D721Med (cell line): ENCODE measurements at places on chromosomes 6 and 20.

GRCh38 chr6:52299653-52300052 is 15.1 kb upstream of the MCM3 start:
- no peak for DNase-seq

DNA sequence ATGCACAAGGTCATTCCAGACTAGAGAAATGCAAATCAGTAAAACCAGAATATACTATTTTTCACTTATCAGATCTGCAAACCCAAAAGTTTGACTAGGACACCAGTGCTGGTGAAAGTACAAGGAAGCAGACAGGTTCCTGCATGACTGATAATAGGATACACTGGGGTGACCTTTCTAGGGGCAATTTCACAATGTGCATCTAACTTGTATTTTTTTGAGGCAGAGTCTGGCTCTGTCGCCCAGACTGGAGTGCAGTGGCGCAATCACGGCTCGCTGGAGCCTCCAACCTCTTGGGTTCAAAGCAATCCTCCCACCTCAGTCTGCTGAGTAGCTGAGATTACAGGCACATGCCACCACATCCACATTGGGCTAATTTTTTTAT is 11.4 kb downstream of the COMMD7 start:
- DNase-seq: no peak

DNA sequence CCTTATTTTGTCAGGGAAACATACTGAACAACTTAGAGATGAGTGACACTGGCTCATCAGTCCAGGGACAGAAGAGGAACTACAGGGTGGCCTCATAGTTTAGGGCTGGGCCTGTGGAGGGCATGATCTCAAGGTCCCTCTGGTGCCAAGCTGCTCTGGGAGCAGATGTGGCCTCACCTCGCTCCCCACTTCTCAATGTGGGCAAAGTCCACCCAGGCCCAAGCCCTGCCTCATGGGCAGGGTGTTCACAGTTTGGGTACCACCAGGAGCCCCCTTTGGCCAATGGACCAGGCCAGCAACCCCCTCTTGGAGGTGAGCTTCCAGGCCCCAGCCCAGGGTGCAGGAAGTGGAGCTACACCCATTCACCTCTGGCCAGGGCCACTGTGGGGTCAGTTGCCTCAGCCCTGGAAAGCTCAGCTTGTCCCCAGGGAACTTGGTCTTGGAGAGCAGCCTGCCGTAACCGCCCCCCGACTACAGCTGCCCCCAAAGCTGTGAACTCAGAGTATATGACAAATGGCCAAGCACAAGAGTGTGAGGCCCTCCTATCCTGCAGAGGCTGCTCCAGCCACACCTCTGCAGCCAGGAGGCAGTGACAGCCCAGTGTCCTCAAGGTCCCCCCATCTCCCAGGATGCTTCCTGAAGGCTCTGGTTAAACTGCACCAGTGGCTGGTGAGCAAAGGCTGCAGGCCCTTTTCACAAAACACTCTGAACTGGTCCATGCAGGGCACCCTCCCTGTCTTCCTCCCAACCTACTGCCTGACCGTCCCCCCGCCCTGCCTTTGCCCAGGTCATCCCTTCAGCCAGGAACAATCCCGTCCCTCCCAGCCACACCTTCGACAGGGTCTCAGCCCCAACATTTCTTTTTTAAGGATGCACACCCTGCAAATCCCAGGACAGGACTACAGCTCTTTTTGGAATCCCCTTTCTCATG is 3.6 kb downstream of the ADISSP start:
- no peak for DNase-seq

- DNase-seq: peak; percentile 65
Measured at GRCh38 chr6:45714741-45715507, 300.7 kb downstream of the CLIC5 start.

DNA sequence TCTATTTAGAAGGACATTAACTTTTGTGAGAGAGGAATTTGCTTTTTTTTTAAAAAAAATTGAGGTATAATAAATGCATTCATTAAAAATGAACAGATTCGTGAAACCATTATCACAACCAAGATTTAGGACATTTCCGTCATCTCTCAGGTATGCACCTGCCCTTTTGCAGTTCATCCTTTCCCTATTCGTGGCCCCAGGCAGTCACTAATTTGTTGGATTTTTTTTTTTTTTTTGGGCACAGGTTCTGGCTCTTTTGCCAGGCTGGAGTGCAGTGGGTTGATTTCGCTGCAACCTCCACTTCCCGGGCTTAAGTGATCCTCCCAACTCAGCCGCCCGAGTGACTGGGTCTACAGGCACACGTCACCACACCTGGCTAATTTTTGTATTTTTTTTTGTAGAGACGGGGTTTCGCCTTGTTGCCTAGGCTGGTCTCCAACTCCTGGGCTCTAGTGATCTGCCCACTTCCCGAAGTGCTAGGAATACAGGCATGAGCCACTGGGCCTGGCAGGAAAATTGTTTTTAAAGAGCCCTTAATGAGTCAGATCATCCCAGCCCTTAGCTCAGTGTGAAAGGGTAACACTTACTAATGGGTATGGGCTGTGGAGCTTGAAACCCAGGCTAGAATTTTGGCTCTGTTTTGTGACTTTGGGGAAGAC is 9.2 kb downstream of the PHF3 start:
- no peak for DNase-seq

DNA sequence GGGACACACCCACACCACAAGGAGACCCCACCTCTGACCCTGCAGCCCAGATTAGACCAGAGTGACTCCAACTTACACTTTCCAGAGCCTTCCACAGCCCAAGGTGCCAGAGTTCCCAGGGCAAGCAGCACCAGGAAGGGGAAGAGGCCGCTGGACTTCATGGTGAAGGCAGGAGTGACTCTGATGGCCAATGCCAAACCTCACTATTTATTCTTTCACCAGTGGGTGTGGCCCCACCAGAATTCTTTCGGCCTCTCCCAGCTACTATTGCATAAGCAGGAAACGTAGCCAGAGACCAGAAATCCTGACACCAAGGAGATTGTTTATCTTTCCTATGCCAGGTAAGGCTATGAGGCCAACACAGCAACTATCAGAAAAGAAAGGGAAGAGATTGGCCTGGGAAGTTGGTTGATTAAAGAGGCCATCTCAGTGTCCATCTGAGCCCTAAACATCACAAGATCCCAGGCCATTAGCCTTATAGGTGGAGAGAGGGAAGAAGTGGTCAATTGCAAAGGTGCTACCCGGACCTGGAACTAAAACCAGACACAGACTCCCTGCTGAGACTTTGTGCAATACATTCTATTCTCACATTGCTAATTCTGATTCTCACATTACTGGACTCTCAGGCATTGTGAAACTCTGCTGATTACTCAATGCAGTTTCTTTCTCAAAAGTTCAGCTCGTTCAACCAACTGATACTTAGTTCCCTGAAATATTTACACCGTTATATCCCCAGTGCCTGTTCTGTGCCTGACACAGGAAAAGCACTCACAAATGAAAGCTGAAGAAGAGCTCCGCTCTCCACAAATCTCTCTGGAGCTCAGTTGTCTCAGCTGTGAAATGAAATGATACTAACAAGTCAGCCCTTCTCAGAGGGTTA is at the start of gene SLPI:
TSS of gene SLPI (minus strand) at position 182 of the 880 bp plus-strand sequence. CDS start at position 161, 21 bp downstream.
- DNase-seq: no peak

- DNase-seq: no peak
Measured at GRCh38 chr6:33718713-33719112, 7.2 kb upstream of the UQCC2 start.

GRCh38 chr6:105474234-105474633 is 71.4 kb upstream of the PREP start:
- DNase-seq: no peak

- DNase-seq: no peak
Measured at GRCh38 chr6:43946641-43947363, 176.8 kb downstream of the VEGFA start.

DNA sequence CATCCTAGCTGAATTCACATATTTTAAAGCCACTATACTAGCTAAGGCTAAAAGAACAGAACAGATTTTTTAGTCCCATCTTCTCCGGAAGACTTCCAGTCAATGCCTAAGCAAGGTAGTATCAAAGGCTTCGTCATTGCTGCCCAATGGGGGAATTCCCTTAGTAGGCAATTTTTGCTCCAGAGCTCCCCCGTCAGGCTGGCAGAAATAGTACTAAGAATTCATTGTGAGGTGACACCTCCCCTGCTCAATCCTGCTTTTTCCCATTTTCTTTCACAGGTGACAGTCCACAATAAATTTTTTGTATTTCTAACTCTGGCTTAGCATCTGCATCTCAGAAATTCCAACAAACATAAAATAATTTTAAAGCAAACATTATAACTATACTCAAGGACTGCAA is 52.8 kb upstream of the SRSF6 start:
- DNase-seq: no peak

DNA sequence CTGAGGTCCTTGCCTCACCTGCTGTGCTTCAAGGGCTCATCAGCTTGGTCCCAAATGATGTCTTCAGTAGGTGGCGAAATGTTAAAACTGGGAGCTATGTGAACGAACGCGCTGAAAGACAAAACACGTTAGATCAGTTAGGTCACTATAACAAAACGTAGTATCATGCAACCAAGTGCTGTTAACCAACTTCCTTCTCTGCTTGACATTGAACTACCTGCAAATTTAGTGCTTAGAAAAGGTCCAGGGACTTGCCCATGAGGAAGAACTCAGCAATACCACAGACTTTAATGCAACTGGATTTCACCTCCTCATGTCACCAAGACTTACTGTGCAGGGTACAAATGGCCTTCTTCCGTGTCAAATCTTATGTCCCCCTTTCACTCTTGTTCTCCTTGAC is 24.8 kb downstream of the BACH2 start:
- DNase-seq: no peak

DNA sequence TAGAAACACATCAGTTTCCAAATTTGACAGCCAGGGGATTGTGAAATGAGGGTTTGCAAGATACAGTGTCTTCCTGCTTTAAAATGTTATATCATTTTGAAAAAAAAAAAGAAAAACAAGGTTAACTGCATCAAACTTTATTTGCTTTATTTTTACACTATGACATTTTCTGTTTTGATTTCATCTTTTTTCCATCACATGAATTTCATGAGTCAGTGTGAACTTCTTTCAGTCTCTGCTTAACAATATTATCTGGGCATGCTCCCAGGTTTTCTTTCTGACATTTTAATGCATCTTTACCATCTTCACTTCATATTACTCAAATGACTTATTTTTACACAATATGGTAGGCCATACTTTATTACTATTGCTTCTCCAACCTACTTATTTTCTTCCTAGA is 1.9 kb downstream of the NCOA7 start:
- no peak for DNase-seq

- no peak for DNase-seq
Measured at GRCh38 chr6:118500130-118501015, 47.7 kb upstream of the PLN start.

- DNase-seq: no peak
Measured at GRCh38 chr6:66103954-66104353, 396.9 kb upstream of the EYS start.

GRCh38 chr6:12473494-12473893 is 183.3 kb downstream of the EDN1 start:
- DNase-seq: no peak

GRCh38 chr6:273551-274058 is 18.7 kb upstream of the DUSP22 start:
- no peak for DNase-seq

DNA sequence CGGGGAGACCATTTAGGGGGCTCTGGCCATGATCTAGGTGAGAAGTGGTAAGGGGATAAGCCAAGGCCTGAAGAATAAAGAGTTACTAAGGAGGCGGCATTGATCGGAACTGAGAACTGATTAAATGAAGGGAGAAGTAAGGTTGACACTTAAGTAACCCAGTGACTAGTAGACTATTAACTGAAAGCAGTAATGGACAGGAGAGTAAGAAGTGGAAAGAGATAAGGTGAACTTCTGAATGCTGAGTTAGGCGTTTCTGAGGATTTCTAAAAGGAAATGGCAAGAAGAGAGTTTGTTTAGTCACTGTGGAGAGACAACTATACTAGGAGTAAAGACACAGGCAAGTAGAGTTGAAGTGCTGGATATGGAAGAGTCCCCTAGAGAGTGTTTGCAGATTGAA is 1.9 kb downstream of the ABCF1 start:
- no peak for DNase-seq

GRCh38 chr6:90183587-90184333 is 112.9 kb downstream of the BACH2 start:
- DNase-seq: no peak

DNA sequence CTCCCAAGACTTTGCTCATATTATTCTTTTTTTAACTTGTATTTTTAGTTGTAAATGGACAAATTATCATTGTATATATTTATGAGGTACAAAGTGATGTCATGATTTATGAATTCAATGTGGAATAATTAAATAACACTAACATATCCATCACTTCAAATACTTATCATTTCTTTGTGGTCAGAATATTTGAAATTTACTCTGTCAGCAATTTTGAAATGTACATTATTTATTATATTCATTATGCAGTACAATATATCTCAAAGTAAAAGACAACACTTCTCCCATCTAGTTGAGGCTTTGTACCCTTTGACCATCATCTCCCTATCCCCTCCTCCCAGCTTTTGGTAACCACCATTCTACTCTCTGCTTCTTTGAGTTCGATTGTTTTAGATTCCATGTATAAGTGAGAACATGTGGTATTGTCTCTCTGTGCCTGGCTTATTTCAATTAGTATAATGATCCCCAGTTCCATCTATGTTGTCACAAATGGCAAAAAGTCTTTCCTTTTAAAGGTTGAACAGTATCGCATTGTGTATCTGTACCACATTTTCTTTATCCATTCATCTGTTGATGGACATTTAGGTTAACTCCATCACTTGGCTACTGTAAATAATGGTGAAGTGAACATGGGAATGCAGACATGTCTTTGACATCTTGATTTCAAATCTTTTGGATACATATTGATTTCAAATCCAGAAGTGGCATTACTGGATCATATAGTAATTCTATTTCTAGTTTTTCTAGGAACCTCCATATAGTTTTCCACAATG is 197.2 kb downstream of the KIF6 start:
- DNase-seq: no peak

GRCh38 chr20:5652626-5653553 is 97.3 kb upstream of the SHLD1 start:
- DNase-seq: no peak

GRCh38 chr6:17987697-17988421 is 424 bp upstream of the KIF13A start:
- DNase-seq: peak; percentile 43

DNA sequence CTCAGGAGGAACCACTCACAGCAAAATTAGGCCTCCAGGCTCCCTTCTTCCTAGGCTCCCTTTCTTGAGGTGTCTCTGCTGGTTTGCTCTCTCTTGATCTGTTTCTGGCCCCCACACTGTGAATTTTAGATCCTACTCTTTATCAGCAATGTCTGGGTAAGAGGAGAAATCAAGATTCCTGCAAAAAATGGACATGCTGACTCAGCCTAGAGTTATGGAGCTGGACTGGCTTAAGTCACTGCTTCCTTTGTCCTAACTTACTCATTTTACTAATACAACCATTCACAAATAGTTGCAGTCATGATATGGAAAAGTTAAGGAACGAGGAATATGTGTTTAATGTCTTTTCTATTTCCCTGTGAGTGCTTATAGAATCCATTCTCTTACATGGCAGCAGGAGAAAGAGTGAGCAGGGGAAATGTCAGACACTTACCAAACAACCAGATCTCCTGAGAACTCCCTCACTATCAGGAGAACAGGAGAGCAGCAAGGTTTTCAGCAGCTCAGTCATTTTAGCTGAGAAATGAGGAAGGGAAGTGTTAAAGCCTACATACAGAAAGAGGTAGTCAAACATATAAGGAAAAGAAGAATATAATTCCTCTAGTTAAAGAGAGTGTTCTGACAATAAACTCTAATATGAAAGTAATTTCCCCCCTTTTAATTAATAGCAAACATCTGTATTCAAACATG is 160.8 kb downstream of the PDE7B start:
- no peak for DNase-seq
